ENCODE measurements at places on chromosomes 7 and 10.

GRCh38 chr7:27438881-27439589 lies 196.4 kb downstream of the EVX1 start:
- DNase-seq = no peak

- DNase-seq = no peak
These were observed 38.7 kb downstream of the GNA12 start for GRCh38 chr7:2805213-2805944.

DNA sequence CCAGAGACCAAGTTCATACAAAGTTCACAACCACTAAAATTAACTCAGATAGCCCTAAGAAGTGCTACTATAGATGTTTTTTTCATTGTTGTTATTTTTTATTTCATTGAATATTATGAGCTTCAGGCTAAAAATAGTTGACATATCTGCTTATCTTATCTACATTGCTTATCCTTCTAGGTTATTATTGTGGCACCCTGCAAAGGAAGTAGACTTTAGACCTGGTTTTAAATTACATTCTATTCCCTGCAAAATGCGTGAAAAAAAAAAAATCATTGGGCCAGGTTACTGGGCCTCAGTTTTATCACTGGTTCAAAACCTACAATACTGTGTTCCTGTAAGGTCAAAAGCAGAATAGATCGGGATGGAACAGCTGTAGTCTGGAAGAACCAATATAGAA lies 811.0 kb downstream of the GRM8 start:
- DNase-seq = no peak

- no peak for DNase-seq
These were observed 27.9 kb downstream of the MTURN start for GRCh38 chr7:30162622-30163124.

DNA sequence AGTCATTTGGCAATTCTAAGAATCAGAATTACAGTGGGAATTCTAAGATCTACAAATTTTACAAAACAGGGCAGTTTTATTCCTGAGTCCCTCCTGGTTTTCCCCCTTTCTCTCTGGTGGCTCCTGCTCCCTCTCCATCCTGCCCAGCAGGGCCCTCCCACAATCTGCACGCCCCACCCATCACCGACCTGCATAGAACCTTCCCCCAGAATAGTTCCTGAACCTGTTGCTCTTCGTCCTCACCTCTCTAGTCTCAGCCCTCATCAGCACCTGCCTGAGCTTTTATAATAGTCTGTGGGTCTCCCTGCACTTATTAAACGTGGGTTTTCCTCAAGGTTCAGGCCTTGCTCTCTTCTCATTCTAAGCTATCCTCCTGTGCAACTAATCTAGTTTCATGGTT lies 49.1 kb upstream of the MNX1 start:
- no peak for DNase-seq

- no peak for DNase-seq
These were observed 187.6 kb upstream of the NEBL start for GRCh38 chr10:21084700-21085099.
